ENCODE measurements at places on chromosomes 5 and 9.

DNA sequence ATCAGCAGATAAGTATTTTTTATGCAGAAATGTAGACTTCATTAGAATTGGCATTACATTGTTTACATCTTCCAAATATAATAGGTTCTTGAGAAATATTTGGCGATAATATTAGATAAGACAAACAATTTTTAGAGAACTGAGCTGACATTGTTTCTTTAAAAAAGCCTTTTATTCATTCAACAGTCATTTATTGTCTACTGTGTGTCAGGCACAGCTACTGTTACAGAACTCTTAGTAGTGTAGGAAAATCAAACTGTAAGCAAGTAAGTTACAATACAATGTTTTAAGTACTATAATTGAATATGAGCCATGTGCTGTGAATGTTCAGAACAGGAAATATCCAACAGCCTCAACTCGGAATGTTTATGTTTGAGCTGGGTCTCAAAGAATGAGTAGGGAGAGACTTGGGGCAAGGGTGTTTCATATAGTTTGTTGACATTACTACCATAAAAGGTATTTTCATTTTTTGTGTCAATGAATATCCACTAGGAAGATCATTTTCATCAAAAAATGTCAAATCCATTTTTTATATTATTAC is 114.0 kb downstream of the CDC42SE2 start:
- no peak for DNase-seq

DNA sequence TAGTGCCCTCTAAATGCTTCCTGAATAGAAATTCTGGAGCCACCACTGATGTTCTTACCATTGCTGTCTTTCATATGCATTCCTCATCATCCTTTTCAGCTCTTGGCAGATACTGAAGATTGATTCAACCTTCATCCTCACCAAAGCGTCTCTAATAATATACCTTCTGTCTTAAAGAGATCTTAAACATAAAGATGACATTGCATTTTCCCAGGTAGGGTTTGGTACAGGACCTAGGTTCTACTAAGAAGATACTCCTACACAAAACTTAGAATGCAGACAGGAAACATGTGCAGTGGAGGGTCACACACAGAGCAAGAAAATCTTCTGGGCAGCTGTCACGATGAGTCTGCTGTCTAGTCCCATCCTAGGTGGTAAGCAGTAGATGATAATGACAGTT is 41.0 kb upstream of the RPS23 start:
- no peak for DNase-seq

DNA sequence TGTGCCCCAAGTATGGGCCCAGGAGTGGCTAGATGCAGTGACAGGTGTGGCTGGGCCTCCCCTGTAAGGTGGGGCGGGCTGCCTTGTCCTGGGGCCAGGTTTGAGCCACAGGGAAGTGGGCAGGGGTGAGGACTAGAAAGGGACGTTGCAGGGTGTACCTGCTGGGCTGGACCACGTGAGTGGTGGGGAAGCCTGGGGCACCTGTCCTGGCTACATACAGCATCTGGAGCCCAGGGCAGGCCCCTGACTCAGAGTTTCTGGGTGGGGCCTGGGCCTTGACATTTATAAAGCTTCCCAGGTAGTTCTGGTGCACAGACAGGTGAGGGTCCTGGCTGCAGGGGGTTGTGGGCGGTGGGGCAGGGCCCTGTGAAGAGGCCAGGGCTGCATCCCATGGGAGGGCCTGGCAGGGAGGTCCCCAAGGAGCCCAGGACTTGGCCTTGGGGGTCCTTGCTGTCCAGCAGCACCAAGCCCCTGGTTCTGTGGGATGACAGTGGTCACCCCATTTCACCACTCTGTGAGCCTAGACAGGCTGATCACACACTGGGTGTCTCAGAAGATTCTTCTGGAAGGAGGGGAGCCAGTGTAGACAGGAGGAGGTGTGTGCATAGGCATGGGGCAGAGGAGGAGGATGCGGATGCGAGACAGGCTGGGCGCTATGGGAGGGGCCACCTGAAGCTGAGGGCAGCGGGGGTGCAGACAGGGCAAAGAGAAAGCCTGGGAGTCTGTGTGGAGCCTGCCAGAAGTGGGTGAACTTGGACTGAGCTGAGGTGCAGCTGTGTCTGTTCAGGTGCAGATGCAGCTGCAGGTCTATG is 94.0 kb downstream of the PHF2 start:
- DNase-seq, result no peak

- no peak for DNase-seq
Observed at GRCh38 chr9:101449071-101449721, 13.6 kb upstream of the ALDOB start.

DNA sequence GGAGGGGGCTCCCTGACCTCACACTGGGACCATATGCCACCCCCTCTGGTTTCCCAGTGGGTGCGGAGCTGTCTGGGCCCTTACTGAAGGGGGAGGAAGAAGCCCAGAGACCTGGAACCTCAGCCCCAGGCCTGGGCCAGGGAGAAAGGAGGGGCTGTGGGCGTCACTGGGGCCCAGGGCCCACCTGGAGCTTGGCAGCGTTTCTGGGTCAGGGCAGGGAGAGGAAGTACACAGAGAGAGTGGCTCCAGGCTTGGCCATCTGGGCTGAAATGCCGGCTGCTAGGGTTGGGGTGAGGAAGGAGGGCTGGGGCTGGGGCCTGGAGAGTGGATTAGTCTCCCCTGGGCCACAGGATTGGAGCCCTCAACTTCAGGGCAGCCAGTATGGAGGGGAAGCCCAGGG is 6.4 kb upstream of the DAB2IP start:
- DNase-seq, result no peak

GRCh38 chr5:103066326-103066725 is 53.6 kb downstream of the GIN1 start:
- DNase-seq, result no peak

DNA sequence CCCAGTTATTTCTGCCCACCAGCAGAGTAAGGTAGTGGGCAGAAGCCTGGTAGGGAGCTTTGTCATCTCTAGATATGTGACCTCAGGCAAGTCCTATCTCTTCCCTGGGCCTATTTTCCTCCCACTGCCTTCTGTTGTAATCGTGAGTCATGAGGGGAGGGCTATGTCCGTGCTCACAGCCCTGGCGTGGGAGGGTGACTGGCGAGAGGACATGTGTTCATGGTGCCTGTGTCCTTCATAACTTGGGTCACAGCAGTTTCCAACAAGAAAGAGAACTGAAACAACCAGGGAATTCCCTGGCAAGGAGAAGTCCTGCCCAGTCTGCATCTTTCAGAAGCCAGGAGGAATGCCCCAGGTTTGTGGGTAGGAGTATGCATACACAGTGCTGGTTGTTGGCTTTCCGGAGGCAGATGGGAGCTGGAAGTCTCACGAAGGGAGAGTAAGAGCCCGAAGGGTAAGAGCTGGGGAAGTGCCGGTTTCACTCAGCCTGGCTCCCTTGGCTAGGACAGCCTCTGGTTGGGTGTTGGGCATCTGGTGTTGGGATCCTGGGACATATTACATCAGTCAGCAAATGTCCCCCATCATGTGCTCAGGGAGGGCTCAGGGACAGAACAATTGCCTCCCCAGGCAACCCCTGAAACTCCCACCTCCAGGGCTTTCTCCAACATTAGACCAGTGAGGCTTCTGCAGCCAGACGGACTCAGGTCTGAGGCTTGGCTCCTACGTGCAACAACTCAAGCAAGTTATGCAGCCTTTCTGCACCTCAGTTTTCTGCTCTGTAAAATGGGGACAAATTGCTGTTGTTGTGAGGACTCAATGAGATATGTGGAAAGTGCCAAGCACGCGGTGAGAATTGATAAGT is 4.3 kb upstream of the TIFAB start:
- DNase-seq, result no peak

DNA sequence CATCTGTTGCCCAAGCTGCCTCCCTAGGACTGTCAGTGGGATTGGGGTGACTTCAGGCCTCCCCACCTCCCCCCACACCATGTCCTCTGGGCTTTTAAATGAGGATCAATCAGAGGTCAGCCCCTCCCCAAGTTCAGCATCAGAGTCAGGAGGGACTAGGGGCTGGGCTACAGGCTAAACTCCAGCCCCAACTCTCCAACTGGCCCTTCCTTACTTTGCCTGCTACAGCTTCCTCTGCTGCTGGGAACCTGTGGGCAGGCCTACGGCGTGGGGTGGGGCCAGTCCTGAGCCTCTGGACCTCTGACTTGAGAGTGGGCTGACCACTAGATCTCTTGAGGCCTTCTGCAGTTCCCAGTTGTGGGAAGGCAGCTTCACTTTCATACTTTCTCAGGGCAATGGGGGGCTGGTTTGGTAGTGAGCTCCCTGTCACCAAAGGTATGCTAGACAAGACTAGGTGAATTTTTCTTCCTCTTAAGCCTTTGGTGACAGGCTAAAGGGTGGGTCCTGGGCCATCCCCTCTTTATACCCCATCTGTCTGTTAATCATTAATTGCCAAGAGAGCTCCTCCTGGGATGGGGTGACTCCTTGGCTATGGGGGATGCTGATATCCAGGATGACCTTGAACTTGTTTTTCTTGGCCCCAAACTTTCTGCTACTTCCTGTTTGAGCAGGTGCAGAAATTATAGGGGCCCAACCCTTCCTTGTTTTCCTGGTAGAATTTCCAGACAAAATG is 10.8 kb upstream of the DAB2IP start:
- DNase-seq, result no peak

DNA sequence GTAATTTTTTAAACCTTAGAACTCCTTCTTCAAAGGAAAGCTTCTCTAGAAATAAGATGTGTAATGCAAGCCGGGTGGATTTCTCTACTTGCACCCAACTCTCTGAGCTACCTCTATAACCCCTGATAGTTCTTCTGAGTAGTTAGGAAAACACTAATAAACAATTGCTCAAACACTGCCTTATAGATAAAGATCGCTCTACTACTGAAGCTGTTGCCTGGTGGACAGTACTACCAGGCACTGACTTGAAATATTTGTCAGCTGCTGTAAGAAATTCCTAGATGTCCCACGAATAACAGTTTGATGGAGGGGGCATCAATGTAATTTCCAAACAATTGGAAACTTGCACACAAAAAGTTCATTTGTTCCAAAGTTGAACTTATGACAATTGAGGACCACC is 42.0 kb downstream of the NR3C1 start:
- DNase-seq, result no peak

GRCh38 chr9:34579808-34580163 is 9.7 kb downstream of the CNTFR start:
- no peak for DNase-seq

DNA sequence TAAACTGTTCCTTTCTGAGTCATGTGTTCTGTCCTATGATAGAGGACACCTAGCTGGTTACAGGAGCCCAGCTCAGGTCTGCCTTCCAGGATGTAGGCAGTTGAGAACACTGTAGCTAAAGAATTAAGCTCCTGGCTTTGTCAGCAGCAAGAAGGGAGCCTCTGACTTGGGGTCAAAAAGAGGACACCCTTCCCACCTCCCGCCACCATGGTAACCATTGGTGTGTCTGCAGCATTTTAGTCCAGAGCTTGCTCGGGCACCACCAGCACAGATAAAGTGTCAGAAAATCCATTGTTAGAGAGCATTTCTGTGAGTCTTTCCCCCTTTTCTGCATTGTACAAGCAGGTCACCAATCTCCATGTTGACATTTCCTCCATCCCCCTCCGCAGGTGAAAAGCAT is 181.7 kb downstream of the DOCK8 start:
- DNase-seq, result no peak

DNA sequence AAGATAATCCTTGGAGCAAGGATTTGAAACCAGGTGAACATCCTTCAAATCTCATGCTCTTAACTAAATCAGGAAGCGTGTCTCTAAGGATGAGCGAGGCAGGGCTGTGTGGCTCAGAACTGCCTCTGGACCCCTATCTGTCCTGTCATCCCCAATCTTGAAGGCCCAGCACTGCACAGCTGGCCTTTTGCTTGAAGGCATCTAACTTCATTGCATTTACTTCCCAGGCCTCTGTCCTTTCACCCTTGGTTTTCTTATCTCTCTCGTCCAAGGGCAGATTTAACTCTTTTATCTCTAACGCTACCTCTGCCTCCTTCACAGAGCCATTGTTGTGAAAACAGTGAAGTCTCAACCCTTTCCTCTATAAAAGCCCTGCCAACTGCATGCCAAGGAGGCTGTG is 83.8 kb downstream of the UGCG start:
- DNase-seq, result no peak

DNA sequence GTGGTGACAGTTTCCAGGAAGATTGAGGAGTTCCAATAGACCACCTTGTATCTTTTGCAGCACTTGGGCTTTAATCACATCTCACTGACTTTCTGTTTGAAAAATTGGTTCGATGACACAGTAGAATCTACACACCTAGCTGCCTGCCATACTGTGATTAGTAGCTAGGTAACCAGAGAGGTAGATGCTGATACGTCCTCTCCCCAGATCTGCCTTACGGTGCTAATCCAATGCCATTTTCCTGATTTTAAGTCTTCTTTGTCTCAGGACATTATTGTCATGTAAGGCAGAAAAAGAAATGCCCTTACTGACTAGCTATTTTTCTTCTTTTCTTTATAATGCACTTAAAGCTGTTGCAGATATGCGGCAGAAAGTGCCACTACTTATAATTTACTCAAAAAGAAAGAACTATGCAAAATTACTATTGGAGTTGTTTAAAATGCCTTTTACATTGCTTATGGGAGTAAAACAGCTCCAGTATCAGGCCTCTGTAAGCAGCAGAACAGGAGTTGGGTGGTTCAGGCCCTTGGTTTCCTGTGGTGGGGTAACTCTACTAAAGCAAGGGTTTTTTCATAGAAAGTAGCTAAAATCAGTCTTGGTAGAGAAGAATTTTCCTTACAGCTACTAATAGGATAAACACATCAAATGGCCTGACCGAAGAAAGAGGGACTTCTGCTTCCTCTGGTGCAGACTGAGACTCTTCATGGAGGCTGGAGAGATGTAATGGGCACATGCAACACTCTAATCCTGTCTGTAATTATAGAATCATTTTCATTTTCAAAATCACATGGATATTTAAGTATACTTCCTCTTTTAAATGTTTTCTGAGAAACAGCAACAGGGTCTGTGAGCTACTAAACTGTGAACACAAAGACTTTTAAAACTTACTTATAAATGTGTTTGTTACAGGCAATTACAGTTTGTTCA is 177.2 kb downstream of the MAPKAP1 start:
- no peak for DNase-seq

GRCh38 chr9:98517761-98518160 is 191.0 kb downstream of the GABBR2 start:
- DNase-seq, result no peak

GRCh38 chr9:123401879-123402513 is 46.0 kb downstream of the CRB2 start:
- no peak for DNase-seq

- no peak for DNase-seq
Observed at GRCh38 chr9:10443181-10443867, 169.5 kb downstream of the PTPRD start.

- no peak for DNase-seq
Observed at GRCh38 chr5:151720215-151720614, 33.5 kb upstream of the SPARC start.

GRCh38 chr5:127615916-127616315 is 33.0 kb upstream of the CTXN3 start:
- DNase-seq, result no peak

DNA sequence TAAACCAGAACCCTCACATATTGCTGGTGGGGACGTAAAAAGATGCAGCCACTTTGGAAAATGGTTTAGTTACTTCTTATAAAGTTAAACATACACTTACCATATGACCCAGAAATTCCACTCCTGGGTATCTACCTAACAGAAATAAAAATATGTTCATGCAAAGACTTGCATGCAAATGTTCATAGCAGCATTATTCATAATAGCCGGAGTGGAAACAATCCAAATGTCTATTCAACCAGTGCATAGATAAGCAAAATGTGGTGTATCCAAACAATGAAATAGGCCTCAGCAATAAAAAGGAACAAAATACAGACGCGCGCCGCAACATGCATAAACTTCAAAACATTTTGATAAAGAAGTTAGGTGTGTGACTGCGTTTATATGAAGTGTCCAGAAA is 11.6 kb downstream of the EGR1 start:
- no peak for DNase-seq

- DNase-seq, result no peak
Observed at GRCh38 chr5:82347201-82347865, 69.2 kb upstream of the RPS23 start.

GRCh38 chr5:14155075-14155474 is 11.9 kb downstream of the TRIO start:
- no peak for DNase-seq

All from stimulated activated CD8-positive, alpha-beta memory T cell treated with anti-CD3 and anti-CD28 coated beads, Interleukin-7, amount 100 ng/mL, for 4 hours (primary cell).